ENCODE measurements at places on chromosomes 16 and 17.

DNA sequence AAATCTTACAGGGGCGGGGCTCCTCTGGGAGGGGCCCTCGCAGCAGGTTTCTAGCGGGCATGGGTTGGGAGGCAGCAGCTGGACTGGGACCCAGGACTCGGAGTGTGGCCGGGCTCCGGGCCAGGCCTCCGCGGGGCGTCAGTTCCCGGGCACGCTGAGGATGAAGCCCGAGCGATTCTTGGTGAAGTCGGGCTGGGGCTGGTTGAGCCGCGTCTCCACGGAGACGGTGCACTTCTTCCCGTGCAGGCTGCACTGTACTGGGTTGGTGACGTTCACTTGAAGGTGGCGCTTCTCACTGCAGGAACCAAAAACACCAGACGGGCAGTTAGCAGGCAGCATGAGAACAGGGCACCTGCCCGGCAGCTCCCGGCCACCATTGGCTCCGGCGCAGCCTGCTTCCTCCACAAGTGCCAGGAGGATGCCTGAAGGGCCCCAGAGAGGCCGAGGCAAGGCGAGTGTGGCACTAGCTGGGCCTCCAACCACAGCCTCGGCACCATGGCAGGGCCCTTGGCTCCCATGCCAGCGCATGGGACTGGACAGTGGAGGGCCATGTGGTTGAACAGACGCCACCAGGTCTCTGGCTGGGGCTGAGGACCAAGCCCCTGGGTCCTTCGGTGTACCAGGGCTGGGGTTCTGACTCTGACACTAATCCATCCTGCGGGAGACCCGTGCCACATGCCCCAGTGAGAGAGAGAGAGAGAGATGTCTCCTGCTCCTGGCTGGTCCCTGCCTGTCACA lies 8.0 kb downstream of the CDK5R1 start:
- DNase-seq = no peak

DNA sequence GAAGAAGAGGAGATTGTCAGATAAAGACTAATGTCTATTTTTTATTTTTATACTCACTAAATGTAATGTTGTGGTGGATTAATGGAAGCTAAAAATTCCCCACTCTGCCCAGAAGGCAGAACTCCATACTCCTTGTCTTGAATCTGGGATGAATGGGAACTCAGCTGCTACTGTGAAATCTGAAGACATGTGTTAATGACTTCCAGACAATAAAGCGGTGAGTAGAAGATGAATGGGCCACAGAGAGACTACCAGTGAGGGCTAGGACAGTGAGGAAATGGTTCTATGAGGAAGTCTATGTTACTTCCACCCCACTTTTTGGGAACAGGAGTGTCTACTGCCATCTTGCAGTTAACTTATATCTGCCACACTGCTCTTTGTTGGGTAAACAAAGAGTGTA lies 726.9 kb downstream of the CDH8 start:
- no peak for DNase-seq

GRCh38 chr16:85321509-85322271 lies 209.4 kb upstream of the CIBAR2 start:
- no peak for DNase-seq

DNA sequence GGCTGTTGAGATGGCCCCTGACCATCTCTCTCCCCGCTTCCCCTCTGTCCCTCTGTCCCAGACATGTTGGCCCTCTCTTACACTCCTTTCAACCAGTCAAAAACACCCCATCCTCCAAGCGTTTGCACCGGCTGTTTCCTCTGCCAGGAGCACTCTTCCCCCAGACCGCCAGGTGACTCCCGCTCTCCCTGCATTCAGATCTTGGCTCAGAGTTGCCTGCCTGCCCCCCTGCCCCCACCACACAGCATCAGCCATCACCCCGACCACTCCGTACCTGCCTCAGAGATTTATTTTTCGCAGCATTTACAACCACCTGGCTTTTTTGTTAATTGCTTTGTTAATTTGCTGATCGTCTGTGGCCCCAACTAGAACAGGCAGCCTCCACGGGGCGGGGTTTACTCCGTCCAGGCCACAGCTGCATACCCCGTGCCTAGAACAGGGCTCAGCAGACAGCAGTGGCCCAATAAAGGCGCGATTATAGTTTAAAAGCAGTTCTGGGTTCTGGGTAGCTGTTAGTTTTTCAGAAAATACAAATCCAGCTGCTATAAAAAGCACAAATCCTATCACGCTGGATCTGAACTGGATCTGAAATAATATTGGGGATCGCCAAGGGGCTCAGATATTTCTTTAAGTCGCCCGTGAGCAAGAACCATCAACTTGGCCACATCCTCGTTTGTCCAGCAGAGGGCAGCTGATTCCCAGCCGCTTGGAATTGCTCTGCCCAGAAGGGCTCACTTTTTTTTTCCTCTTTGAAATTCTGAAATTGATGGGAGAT lies 173.6 kb downstream of the IRF8 start:
- DNase-seq = peak; percentile 49

DNA sequence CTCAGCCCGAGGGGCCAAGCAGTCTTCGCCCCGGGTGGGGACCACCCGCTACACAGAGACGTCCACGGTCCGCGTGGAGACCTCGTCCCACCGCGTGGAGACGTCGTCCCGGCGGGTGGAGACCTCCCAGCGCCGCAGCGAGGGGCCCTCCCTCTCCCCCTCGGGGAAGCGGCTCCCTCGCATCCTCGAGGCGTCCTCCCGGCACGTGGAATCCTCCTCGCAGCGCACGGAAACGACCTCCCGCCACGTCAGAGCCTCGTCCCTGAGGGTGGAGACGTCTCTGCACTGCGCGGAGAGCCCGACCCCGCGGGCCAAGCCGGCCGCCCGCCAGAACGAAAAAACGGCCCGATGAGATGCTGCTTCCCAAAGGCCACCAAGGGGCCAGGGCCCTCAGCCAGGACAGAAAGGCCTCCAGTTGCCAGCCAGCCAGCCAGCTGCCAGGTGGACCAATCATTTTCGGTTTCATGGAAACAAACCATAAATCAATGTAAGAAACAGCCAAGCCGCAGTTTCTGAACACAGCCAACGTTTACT lies 424 bp downstream of the C17orf100 start:
- DNase-seq = no peak

DNA sequence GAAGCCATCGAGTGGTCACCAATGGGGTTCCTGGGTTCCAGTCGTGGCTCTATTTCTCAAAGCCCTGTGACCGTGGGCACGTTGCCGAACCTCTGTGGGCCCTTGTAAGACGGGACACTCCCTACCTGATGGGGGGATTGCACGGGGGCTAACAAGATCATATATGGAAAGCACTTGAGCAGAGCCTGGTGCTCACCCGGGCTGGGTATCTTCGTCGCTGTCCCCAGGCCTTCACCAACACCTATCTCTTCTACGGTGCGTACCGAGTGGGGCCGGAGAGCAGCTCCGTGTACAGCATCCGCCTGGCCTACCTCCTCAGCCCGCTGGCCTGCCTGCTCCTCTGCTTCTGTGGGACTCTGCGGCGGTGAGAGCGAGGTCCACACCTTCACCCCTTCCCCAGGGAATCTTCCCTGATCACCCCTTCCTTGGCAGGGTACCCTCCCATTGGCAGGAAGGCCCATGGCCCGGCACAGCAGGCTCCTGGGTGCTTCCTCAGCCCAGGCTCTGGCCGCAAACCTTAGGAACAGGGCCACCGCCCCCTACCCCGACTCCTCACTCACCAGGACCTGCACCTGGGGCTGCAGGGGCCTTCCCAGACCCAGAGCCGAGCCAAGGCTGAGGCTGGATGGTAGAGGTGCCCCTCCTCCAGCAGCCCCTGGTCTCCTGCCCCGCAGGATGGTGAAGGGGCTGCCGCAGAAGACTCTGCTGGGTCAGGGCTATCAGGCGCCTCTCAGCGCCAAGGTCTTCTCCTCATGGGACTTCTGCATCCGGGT lies 2.8 kb downstream of the TMC8 start:
- no peak for DNase-seq

DNA sequence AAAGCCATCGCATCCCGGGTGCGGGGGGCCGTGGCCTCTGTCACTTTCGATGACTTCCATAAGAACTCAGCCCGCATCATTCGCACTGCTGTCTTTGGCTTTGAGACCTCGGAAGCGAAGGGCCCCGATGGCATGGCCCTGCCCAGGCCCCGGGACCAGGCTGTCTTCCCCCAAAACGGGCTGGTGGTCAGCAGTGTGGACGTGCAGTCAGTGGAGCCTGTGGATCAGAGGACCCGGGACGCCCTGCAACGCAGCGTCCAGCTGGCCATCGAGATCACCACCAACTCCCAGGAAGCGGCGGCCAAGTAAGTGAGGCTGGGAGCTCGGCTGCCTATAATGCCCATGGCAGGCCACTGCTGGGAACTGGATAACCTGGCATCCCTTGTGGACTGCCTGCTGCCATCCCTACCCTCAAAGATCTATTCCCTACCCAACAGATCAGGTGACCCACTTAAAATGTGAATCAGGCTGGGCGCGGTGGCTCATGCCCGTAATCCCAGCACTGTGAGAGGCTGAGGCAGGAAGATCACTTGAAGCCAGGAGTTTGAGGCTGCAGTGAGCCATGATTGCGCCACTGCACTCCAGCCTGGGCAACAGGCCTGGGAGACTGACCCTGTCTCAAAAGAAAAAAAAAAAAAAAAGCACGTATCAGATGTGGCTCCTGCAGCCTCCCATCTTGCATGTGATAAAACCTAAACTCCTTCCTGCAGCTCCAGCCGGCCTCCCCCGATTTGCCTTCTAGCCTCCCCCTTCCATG lies 18.3 kb downstream of the CDIPT start:
- no peak for DNase-seq

GRCh38 chr17:27825459-27825858 lies 25.1 kb upstream of the NOS2 start:
- DNase-seq = peak; percentile 25

- peak; percentile 12 for DNase-seq
These were observed 498 bp downstream of the LRRC37B start for GRCh38 chr17:32007463-32008298.

DNA sequence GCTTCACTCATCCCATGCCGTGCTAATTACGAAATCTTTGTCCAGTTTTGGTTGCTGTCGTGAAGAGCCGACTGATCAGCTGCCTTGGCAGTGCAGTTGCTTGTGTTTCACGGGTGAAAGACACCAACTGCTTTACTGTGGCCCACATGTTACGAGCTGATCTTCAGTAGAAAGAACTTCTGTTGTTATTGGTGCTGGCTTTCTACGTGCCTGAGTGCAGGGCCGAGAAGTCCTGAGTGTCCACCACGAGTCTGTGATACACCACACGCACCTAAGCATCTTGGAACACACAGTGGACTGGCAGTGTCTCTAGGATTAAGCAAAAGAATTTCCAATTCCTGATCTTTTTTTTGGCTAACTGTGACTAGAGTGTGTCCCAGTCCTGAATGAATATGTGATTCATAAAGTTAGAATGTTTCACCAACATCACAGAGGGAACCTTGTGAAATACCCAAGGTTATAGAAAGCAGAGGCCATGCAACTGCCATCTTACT lies 70.4 kb upstream of the CLEC18A start:
- no peak for DNase-seq

DNA sequence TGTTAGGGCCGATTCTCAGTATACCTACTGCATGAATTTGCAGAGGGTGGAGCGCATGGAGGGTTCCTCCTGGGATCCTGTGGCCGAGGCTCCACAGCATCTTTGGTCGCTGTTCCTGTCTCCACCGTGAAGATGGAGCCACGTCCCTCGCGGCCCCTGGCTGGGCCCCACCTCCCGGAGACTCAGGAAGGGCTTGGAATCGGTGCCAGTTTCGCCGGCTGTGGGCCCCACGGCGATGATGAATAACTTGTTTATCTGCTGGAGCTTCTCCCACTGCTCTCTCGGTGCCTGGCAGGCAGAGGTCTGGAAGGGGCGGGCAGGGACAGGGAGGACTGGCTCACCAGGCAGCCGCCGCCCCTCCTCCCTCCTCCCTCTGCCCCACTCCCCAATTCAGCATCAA lies 8.1 kb downstream of the SLC5A11 start:
- no peak for DNase-seq

GRCh38 chr16:80065541-80065940 lies 465.0 kb upstream of the MAF start:
- no peak for DNase-seq

GRCh38 chr16:59047114-59047513 lies 313.0 kb upstream of the GOT2 start:
- DNase-seq = no peak

DNA sequence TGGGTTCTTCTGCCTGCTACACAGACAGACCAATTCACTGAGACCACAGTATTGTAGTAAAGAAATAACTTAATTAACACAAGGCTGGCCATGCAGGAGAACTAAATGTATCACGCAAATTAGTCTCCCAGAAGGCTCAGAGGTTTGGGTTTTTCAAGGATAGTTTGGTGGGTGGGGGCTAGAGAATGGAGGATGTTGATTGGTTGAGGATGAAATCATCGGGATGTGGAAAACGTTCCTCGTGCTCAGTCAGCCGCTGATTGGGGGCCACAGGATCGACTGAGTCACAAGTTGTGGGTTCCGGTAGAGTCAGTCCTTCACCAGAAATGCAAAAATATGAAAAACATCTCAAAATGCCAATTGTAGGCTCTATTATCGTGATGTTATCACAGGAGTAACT lies 18.7 kb downstream of the RHOT1 start:
- no peak for DNase-seq

DNA sequence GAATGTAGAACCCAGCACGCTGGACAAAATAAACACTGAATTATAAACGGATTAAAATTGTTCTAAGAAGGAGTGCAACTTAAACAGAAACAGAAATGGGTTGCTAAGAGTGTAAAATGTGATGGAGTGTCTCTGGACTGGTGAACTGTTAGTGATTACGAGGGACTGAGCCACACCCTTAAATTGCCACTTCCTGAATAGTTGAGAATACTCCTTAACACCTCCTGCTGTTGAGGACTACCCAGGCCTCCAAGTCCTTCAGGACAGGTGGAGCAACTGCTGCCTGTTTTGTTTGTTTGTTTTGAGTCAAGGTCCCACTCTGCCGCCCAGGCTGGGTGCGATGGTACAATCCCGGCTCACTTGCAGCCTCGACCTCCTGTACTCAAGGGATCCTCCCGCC lies 25.8 kb upstream of the IRF8 start:
- peak; percentile 56 for DNase-seq

DNA sequence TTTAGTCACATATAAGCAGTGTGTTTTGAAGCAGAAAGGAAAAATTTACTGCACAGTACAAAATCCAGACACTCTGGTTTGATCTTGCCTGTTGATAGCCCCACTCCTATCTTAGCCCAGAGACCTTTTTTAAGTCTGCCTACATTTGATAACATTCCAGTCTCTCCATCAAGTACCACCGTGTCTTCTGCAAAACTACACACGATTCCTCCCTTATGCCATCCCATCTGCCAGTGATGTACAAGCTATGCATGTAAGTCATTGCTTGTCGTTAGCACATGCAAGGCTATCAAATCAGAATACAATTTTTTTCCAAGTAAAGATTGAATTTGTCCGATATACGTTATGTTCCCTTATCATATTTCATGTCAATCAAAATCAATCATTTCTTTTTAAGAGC lies 14.9 kb downstream of the SHCBP1 start:
- no peak for DNase-seq

DNA sequence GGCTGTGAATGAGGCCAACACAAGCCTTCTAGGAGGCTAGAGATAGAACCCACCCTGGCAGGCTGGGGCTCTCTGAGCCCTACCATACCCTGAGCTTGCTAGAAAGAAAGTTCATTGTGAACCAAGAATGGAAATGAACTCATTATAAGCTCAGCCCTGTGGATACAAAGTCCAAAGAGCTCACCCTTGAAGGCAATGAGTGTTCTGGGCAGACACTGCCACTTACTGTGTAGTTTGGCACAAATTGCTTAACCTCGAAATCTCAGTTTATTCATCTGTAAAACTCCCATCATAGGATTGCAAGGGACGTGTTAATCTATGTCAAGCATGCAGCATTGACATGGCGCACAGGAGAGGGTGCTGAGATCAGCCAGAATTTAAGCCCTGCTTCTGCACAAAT lies 5.5 kb downstream of the KDM8 start:
- DNase-seq = no peak

GRCh38 chr17:77616254-77616731 lies 342.2 kb upstream of the TNRC6C start:
- no peak for DNase-seq

GRCh38 chr17:17359271-17359670 lies 56.1 kb downstream of the NT5M start:
- DNase-seq = no peak

Data from inflammatory macrophage treated with lipopolysaccharide for 4 hours (primary cell).